Fibroblast of lung (primary cell): ENCODE measurements at places on chromosomes 2 and 18. TPM values are rescaled to one million over a fixed set of nuclear protein-coding genes. Genes with fewer than 3 reads are reported as not detected.

The MMADHC gene
- total RNA-seq = 173 and 181 TPM in 2 replicates

- no peaks in the 10 kb centered on the region for H3K27me3 ChIP-seq
- H3K4me3 ChIP-seq = no peak overlapping the region
- no peaks in the 10 kb centered on the region for H3K36me3 ChIP-seq
- H3K27ac ChIP-seq = no peak overlapping the region
These were observed 80.3 kb upstream of the FAM237A start for GRCh38 chr2:206561962-206562361.

DNA sequence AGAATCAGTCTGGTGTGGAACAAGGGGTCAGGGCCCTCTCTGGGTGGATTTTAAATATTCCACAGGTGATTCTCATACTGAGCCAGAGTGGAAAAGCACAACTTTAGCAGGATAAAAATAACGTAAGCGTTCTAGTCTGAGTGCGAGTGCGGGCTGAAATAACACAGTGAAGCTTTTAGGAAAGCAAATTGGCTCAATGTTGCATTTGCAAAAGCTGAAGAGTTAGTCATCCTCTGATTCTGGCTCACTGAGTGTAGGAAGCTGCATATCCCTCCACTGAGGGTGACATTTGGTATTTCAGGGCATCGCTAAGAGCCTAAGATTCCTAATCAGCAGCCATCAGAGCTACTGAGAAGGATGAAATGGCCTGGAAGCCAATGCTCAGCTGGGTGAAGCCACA, 134.7 kb downstream of the RIF1 start:
- DNase-seq = peak; percentile 14
- no peak overlapping the region for H3K4me3 ChIP-seq
- no peaks in the 10 kb centered on the region for H3K36me3 ChIP-seq
- H3K4me1 ChIP-seq = no peaks in the 10 kb centered on the region

The USP40 gene
- 34.9 and 40.6 TPM in 2 replicates for total RNA-seq

DNA sequence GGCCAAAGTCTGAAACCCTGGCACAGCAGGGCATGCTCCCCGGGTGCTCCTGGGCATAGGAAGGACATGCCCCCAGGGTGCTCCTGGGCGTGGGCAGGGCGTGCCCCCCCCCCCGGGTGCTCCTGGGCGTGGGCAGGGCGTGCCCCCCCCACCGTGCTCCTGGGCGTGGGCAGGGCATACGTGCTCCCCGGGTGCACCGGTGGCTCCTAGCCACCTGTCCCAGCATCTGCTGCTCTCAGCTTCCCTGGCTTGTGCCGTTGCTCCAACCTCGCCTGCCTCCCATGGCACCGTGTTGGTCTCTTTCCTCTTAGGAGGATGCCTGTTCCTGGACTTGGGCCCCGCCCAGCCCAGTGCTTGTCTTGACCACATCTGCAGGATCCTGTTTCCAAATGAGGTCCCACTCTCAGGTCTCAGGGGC, 95.6 kb upstream of the CTDP1 start:
- no peaks in the 10 kb centered on the region for H3K27me3 ChIP-seq
- H3K27ac ChIP-seq = no peak overlapping the region
- H3K4me3 ChIP-seq = no peak overlapping the region
- H3K4me1 ChIP-seq = no peaks in the 10 kb centered on the region
- no peak for DNase-seq

The FBXO48 gene
- total RNA-seq = 0.26 and 0.33 TPM in 2 replicates

GRCh38 chr2:106798826-106799552, 87.0 kb downstream of the ST6GAL2 start:
- H3K27me3 ChIP-seq = no peaks in the 10 kb centered on the region
- DNase-seq = no peak
- H3K4me3 ChIP-seq = no peak overlapping the region
- H3K4me1 ChIP-seq = no peaks in the 10 kb centered on the region

DNA sequence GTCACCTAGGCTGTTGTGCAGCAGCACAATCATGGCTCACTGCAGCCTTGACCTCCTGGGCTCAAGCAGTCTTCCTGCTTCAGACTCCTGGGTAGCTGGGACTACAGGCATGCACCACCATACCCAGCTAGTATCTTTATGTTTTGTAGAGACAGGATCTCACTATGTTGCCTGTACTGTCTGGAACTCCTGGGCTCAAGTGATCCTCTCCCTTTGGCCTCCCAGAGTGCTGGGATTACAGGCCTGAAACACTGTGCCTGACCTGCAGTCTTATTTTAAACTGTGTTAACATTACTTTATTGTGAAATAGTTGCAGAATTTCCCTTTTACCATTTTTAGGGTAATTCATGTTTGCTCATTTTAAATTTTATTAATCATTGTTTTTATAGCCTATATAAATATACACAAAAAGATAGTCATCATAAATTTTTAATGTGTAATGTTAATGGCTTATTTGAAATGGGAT, 24.6 kb downstream of the EML4 start:
- DNase-seq = no peak
- H3K4me1 ChIP-seq = peaks cover 17% of the 10 kb centered on the region
- H3K27me3 ChIP-seq = no peaks in the 10 kb centered on the region
- no peaks in the 10 kb centered on the region for H3K36me3 ChIP-seq

- peaks cover 27% of the 10 kb centered on the region for H3K4me1 ChIP-seq
- no peak overlapping the region for H3K4me3 ChIP-seq
- peak overlapping the region; percentile 97 for H3K27ac ChIP-seq
- H3K27me3 ChIP-seq = no peaks in the 10 kb centered on the region
These were observed 93.3 kb downstream of the ACTR2 start for GRCh38 chr2:65320946-65321345.

- H3K27me3 ChIP-seq = no peaks in the 10 kb centered on the region
- H3K4me1 ChIP-seq = no peaks in the 10 kb centered on the region
- peak; percentile 66 for DNase-seq
- no peaks in the 10 kb centered on the region for H3K36me3 ChIP-seq
These were observed 143.2 kb upstream of the SETBP1 start for GRCh38 chr18:44537526-44537925.

The FSHR gene
- under 0.01 TPM in 1 of 2 replicates, not detected in the other for total RNA-seq

The NFATC1 gene
- 2.6 and 4.3 TPM in 2 replicates for total RNA-seq

DNA sequence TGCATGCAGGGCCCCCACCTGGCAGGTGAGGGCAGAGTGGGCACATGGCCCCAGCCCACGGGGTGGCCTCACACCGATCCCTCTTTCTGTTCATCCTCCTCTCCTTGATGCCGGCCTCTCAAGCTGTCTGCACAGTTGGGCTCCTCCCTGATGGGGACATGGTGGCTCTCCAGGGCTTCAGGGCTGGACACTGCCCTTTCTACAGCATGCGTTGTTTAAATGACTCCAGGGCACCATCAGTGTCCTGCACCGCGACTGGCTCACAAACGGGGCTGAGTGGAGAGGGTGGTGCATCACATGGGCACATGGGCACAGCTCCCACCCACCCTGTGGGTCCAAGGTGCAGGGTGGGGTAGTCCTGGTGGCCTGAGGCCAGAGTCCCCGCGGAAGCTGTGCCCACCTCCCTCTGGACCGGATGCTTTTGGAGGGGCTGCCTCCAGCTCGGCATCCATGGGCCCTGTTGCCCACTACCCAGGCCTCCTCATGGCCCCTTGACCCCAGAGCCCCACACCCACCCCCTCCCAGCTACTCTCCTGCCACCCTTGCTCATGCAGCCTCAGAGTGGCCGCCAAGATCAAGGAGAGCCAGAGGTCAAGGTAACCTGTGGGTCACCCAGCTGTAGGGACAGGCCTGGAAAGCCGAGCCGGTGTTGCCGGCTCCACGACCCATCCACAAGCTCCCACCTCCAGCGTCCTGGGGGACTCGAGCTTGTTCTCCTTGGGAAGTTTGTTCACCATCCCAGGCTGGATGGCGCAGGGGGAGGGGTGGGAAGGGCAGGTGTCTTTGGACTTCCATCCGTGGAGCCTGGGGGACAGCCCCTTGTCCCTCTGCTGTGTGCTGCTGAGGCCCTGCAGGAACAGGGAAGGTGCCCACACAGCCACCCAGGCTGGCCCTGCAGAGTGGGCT, 12.3 kb upstream of the SNED1 start:
- H3K27ac ChIP-seq = no peak overlapping the region
- no peaks in the 10 kb centered on the region for H3K27me3 ChIP-seq
- no peaks in the 10 kb centered on the region for H3K36me3 ChIP-seq
- peaks cover 21% of the 10 kb centered on the region for H3K4me1 ChIP-seq
- no peak for DNase-seq

DNA sequence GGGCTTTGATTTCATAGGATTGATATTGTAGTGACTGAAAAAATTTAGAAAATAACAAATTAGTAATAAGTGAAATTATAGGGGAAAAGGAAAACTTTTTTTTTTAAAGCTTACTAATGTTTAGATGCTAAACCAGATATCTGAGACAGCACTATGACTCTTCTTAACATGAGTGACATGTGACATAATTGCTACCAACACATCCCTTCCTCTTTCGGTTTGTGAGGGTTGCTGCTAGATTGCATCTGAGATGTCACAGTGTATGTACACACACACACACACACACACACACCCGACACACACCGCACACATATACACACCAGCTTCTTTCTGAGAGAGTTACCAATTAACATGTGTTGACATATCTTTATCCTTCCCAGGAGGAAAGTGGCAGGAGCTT, 18.0 kb downstream of the RAPGEF4 start:
- peaks cover 5% of the 10 kb centered on the region for H3K27me3 ChIP-seq
- H3K27ac ChIP-seq = no peak overlapping the region
- H3K4me3 ChIP-seq = no peak overlapping the region
- H3K36me3 ChIP-seq = no peaks in the 10 kb centered on the region
- no peaks in the 10 kb centered on the region for H3K4me1 ChIP-seq
- no peak for DNase-seq

GRCh38 chr18:65346086-65346485, 404.7 kb upstream of the CDH7 start:
- no peak for DNase-seq
- no peak overlapping the region for H3K27ac ChIP-seq
- no peaks in the 10 kb centered on the region for H3K36me3 ChIP-seq
- no peaks in the 10 kb centered on the region for H3K27me3 ChIP-seq
- H3K4me3 ChIP-seq = no peak overlapping the region

GRCh38 chr2:200761266-200761665, 50.4 kb upstream of the BZW1 start:
- peak; percentile 73 for DNase-seq
- peak overlapping the region; percentile 9 for H3K27ac ChIP-seq
- no peak overlapping the region for H3K4me3 ChIP-seq

The MPP4 gene
- total RNA-seq = 0.26 and 0.50 TPM in 2 replicates

DNA sequence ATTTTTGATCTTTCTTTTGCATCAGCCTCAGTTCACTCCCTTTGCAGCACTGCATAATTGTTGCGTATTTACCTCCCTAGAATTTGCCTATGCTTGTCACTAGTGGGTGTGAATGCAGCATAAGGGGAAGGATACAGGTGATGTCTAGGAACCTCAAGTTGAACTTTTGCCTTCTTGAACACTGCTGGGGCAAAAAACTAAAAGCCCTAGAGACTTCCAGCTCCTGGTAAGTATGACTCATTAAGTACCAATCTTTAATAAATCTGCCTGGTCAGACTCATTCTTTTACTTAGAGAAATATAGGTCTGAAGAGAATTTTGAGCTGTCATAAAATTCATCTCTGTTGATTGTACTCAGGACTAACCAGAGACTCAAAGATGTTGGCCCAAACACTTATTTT, 547.3 kb upstream of the FANCL start:
- no peaks in the 10 kb centered on the region for H3K36me3 ChIP-seq
- no peaks in the 10 kb centered on the region for H3K27me3 ChIP-seq
- H3K4me3 ChIP-seq = no peak overlapping the region
- no peak overlapping the region for H3K27ac ChIP-seq
- H3K4me1 ChIP-seq = no peaks in the 10 kb centered on the region

- H3K27me3 ChIP-seq = no peaks in the 10 kb centered on the region
- DNase-seq = no peak
- H3K4me3 ChIP-seq = no peak overlapping the region
These were observed 19.3 kb downstream of the GREB1L start for GRCh38 chr18:21261352-21261751.

DNA sequence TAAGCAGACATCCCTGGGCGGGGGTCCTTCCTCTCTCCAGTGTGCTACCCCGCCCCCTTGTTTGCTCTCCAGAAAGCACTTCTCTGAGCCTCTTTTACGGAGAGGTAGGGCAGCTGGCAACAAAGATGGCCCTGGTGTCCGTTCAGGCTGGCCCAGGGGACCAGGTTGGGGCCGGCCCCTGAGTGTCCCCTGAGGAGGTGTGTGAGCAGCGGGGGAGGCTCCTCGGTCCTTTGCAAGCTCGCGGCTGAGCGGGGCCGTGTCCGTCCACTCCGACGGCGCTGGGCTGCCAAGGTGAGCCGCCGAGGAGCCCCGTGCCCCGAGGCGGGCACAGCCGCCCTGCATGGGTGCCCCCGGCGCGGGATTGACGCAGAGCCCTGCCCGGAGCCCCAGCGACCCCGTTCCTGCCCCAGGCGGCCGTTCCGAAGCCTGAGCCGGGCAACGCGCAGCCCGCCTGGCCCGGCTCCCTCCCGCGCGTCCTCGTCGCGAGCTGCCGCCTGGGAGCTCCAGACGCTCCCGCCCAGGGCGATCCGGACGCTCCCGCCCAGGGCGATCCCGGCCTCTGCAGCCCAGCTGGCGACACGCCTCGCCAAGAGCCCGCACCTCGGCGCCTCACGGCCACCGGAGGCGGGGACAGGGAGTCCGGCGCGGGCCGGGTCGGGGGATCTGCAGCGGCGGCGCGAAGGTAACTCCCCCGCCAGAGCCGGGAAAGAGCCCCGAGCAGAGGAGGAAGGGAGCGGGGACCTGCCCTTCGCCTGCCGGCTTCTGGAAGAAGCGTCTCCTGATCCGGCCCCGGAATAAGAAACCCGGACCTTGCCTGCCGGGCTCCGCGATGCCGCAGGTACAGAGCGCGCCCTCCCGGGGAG, at the start of gene PROKR1:
PROKR1 (plus strand) TSS at position 569 of the 863 bp plus-strand sequence. CDS start 2,243 bp downstream, outside the sequence.
- H3K36me3 ChIP-seq = no peaks in the 10 kb centered on the region
- peak; percentile 27 for DNase-seq
- peaks cover 35% of the 10 kb centered on the region for H3K27me3 ChIP-seq
- H3K27ac ChIP-seq = no peak within 1 kb of the TSS
- no peaks in the 10 kb centered on the region for H3K4me1 ChIP-seq

- no peak overlapping the region for H3K4me3 ChIP-seq
- no peak overlapping the region for H3K27ac ChIP-seq
- H3K4me1 ChIP-seq = no peaks in the 10 kb centered on the region
- no peaks in the 10 kb centered on the region for H3K36me3 ChIP-seq
These were observed 375.5 kb upstream of the SPRED2 start for GRCh38 chr2:65807942-65808341.

GRCh38 chr18:13491138-13491537, 235.2 kb downstream of the FAM210A start:
- no peak for DNase-seq
- H3K27me3 ChIP-seq = no peaks in the 10 kb centered on the region
- H3K36me3 ChIP-seq = no peaks in the 10 kb centered on the region
- H3K4me3 ChIP-seq = no peak overlapping the region
- no peak overlapping the region for H3K27ac ChIP-seq
- no peaks in the 10 kb centered on the region for H3K4me1 ChIP-seq

- no peaks in the 10 kb centered on the region for H3K4me1 ChIP-seq
- H3K27me3 ChIP-seq = no peaks in the 10 kb centered on the region
- no peak for DNase-seq
- H3K4me3 ChIP-seq = no peak overlapping the region
- no peaks in the 10 kb centered on the region for H3K36me3 ChIP-seq
These were observed 233.4 kb downstream of the SOCS6 start for GRCh38 chr18:70522183-70522680.

GRCh38 chr2:65035351-65035943, 20.8 kb upstream of the CEP68 start:
- H3K4me1 ChIP-seq = no peaks in the 10 kb centered on the region
- H3K27ac ChIP-seq = no peak overlapping the region
- no peak overlapping the region for H3K4me3 ChIP-seq
- no peak for DNase-seq
- H3K27me3 ChIP-seq = peaks cover 2% of the 10 kb centered on the region
- H3K36me3 ChIP-seq = no peaks in the 10 kb centered on the region

GRCh38 chr18:37548679-37549289, 16.8 kb downstream of the CELF4 start:
- no peaks in the 10 kb centered on the region for H3K4me1 ChIP-seq
- no peaks in the 10 kb centered on the region for H3K36me3 ChIP-seq
- H3K27me3 ChIP-seq = no peaks in the 10 kb centered on the region
- H3K27ac ChIP-seq = no peak overlapping the region
